ENCODE measurements at places on chromosomes 3 and 15.
A peak's percentile ranks its signal among the peaks of the same experiment; 100 is the strongest.

- no peak for DNase-seq
These were observed 181.2 kb upstream of the RARB start for GRCh38 chr3:25246913-25247312.

DNA sequence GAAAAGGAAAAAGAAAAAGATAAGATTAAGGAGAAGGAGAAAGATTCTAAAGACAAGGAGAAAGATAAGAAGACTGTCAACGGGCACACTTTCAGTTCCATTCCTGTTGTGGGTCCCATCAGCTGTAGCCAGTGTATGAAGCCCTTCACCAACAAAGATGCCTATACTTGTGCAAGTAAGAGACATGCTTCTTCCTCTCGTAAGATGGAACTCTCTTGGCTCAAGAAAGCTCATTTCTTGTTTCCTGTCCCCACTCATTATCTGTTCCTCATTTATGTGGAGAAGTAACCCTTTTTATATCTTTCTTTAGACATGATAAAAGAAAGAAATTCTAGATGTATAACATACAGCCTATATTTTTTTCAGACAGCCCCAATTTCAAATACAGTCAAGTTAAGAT, 101.4 kb downstream of the KLHL25 start:
- DNase-seq = no peak

DNA sequence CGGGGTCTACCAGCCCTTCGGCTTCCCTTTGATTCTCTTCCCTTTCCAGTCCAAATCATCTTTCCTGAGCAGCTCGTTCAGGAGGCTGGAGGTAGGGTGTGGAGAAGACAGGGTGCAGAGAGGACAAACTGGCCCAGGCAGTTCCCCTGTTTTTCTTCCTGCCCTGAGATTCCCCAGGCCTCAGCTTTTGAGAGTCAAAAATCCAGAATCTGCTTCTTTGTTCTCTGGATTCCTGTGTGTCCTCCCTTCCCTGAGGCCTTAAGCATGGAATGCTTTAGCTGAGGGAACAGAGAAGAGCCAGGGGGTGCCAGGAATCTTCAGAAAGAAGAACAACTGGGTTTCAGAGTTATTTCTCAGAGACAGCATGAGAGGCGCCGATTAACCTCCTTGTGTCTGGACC, 26.7 kb upstream of the LRTM1 start:
- DNase-seq = no peak

GRCh38 chr15:99122831-99123712, 18.2 kb downstream of the SYNM start:
- DNase-seq = no peak

GRCh38 chr15:49918121-49918520, 200.9 kb downstream of the ATP8B4 start:
- peak; percentile 24 for DNase-seq

DNA sequence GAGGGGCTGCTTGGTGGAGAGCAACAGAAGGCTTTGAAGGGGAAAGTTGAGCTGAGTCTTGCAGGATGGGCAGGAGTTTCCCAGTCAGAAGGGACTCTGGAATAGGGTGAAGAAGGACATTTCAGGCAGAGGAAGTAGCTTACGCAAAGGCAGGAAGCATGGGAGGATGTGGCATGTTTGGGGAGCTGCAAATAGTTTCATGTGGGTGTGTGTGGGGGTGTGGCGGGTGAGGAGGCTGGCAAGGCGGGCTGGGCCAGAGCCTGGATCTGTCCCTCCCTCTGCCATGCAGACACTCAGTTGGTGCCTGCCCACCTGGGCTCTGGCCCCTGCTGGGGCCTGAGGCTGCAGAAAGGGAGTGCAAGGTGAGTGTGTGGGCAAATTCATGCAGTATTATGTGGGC, 10.4 kb downstream of the TEX264 start:
- no peak for DNase-seq

DNA sequence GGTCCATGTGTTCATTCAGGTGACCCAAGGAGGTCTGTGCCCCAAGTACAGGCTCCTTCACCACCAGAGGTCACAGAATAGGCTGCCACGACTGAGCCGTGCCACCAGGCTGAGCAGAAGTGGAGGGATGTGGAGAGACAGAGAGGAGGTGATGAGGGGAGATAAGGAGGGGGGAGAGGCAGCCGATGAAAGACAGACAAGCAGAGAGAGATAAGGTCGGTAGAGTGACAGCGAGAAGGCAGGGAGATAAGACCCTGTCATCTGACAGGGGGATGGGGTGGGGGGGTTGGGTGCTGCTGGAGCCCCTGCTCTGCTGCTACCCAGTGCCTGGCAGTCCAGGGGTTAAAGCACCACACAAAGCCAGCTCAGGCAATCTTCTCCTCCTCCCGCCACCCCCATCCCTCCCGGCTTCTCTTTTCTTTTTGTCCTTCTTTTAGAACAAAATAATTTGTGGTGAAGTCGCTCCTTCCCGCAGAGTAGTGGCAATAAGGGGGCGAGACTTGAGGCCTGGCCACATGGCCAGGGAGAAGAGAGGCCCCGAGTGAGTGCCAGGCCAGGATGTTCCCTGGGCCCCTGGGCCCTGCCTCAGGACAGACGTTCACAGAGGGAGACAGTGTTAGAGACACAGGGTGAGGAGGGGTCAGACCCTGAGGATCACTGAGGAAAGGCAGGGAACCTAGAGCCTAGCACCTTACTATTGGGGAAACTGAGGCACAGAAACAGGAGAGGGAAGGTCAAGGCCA, 67.9 kb downstream of the CACNA2D2 start:
- DNase-seq = peak; percentile 69

DNA sequence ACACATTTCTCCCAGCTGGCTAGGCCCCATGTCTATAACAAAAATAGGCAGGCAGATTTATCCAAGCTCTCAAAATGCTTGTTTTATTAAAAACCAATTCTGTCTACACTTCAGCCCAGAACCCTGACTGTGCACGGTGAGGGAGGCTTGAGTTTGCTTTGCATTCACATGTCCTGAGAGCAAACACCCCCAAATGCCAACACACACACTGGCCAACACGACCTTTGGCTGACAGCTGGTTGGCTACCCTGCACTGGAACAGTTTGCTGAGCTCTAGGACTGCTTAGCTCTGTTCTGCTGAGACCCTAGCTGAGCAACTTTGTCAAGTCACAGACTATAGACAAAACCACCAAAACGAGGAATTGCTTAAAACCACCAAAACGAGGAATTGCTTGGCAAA, 3.6 kb downstream of the STIMATE start:
- DNase-seq = no peak

DNA sequence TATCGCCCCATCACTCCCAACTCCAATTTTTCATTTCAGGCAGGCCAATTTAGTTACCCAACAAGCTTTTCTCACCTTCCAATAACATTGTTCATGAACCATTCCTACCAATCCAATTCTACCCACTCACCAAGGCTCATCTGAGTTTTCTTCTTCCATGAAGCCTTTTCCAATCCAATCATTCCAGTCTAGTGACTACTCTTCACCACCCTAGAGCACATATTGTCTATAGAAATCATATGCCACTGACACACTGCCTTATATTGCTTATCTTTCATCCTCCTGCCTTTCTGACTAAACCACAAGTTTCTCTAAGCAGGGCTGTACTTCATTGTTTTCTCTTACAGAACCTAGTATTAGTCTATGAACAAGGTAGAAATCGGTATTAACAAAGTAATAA, 11.4 kb downstream of the CCDC14 start:
- DNase-seq = no peak

- DNase-seq = no peak
These were observed 21.6 kb downstream of the CCDC80 start for GRCh38 chr3:112619295-112619694.

- no peak for DNase-seq
These were observed 523.2 kb upstream of the NAALADL2 start for GRCh38 chr3:174335910-174336309.

- DNase-seq = no peak
These were observed 65.0 kb upstream of the RPL32 start for GRCh38 chr3:12906141-12906915.

DNA sequence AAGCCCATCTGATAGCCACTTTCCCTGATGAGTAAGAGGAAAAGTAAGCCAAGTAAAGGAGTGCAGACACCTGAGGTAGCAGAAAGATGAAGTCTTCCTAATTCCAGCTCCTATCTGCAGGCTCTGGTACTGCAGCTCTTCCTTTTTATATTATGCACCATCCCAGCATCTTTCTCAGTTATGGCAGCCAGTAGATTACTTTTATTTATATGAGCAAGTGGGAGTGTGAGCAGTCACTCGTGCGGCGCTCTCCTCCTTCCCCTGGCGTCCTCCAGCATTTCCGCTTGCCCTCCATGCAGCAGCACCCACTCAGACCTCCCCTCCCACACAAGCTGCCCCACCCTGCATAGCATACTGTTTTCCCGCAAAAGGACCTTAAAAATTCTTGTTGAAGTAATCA, 465.9 kb upstream of the DPPA4 start:
- no peak for DNase-seq

- peak; percentile 43 for DNase-seq
These were observed 41.3 kb downstream of the GLDN start for GRCh38 chr15:51382787-51383186.

GRCh38 chr3:190566043-190566933, 52.4 kb downstream of the IL1RAP start:
- DNase-seq = peak; percentile 56

- peak; percentile 61 for DNase-seq
These were observed 54.8 kb downstream of the ANAPC13 start for GRCh38 chr3:134430950-134431445.

DNA sequence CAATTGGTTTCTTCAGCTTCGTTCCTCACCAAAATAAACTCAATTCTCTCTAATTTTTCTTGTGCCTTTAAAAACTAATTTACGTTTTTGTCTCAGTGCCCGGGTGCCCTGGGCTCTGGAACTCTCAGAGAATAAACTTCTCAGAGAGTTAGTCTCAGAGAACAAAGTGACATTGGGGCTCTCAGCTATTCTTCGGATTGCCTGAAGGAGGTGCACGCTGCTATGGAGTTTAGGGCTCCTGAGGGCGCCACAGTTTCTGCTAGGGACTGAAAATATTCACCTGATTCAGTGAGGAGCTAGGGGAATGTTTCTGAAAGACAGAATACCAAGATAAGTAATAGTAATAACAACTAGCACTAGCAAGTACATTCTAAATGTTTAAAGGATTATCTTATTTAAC, 22.7 kb downstream of the ZIC4 start:
- DNase-seq = no peak

DNA sequence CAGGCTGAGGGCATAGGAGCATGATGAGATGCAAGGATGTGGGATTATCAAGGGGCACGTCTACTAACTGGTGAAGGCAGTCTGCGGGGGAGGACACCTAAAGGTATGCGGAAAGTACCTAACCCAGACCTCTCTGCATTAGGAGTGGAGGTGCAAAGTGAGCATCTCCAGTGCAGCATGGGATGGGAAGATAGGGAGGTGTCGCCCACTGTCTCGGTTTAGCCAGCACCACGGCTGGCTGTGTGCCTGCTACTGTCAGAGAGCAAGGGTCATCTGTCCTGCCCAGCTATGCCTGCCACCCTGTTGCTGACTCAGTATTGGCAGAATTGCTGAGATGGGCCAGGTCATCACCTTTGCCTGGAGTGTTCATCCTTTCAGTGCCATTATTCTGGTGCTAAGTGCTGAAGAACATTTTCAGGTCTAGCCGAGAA, 40.1 kb downstream of the OXNAD1 start:
- no peak for DNase-seq

DNA sequence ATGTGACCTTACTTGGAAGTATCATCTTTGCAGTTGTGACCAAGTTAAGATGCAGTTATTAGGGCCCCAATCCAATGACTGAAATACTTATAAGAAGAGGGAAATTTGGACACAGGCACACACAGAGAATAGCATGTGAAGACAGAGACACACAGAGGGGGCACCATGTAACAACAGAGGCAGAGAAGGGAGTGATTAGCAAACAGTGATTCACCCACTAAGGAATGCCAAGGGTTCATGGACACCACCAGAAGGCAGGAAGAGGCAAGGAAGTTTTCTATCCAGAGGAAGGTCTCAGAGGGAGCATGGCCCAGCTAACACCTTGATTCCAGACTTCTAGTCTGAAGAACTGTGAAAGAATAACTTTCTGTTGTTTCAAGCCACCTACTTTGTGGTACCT, 25.0 kb downstream of the SIDT1 start:
- DNase-seq = no peak

DNA sequence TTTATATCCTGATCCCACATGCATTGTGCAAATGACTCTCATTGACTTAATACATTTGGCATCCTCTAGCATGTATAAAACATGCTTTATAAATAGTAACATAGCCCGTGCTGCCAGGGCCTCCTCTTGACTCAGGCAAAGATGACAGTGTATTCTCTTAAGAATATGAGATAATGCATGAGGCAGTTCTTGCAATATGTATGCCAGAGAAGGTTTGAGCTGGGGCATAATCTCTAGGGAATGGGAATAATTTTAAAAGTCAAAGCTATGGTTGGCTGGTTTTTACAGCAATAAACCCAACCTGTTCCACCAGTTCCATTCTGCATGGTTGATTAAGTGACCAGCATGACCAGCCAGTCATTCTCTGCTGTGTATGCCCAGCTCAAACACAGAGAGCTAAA, 179.0 kb upstream of the PFN2 start:
- DNase-seq = peak; percentile 13

DNA sequence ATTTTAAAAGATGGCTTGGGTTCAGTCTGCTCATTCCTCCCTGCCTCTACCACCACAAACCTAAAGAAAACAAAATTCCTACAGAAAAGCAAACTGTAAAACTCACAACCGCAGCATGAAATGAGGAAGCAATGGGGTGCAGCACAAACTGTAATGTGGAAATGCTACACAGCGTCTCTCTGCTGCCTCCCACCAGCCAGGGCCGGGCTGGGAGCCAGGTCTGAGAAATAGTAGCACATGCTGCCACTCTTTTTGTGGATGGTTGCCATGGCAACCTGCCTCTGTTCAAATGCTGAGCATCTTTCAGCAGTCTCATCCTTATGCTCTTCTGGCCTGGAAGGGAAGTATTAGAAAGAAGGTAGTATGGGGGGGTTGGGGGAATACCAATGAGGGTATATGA, 55.4 kb downstream of the EOMES start:
- DNase-seq = peak; percentile 99

- no peak for DNase-seq
These were observed 134.2 kb downstream of the TJP1 start for GRCh38 chr15:29687939-29688505.

DNA sequence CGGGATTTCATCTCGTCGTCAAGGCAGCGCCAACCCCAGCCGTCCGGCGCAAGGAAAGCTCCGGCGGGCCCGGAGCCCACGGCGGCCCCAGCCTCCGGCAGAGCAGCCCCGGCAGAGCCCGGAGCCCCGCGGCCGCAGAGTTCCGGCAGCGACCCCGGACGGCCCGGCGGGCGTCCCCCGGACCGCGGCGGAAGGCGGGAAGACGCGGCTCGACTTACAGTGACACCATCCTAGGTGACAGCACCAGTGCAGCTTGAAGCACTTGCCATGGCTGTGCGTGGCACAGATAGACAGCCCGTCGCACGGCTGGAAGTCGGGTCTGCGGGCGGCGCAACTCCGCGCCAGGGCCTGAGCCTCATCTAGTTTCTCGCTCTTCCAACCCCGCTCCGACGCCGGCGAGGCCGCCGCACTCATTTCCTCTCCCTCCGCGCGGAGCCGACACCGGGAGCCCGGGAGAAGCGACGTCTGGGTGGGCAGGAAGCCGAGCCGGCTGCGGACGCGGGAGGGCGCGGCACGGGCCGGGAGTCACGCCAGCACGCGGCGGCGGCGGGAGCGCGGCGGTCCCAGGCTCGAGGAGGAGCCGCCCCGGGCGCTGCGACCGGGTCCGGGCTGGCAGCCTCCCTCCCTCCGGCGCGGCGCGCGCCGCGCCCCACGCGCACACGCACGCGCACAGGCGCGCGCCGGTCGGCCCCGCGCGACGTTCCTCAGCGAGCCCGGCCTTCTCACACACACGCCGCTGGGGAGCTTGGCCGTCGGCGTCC, at the start of gene C3orf70:
TSS of gene C3orf70 (minus strand) at position 651 of the 761 bp plus-strand sequence. CDS start at position 414, 237 bp downstream.
- peak; percentile 93 for DNase-seq
